WERI-Rb-1 (cell line): ENCODE measurements at places on chromosomes 13 and 19.

DNA sequence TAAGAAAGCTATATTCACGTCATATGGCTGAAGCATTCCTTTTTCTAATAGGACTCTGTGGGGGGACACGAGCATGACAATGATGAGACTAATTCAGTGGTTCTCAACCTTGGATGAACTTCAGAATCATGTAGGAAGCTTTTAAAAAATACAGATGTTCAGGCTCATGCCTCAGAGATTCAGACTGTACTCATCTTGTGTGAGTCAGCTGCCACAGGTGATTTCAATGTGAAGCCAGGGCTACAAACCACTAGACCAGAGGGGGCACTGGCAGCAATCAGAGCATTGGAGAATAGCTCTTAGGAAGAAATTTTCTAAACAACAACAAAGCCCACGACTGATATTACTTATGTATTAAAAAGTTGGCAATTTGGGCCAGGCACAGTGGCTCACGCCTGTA is 91.7 kb downstream of the SERP2 start:
- no peak for DNase-seq

GRCh38 chr19:48874303-48875135 is 2.3 kb downstream of the PPP1R15A start:
- no peak for DNase-seq

- DNase-seq: no peak
These were observed 1.3 kb downstream of the HSD11B1L start for GRCh38 chr19:5682107-5682482.

GRCh38 chr13:83794583-83794982 is 87.7 kb downstream of the SLITRK1 start:
- DNase-seq: no peak

DNA sequence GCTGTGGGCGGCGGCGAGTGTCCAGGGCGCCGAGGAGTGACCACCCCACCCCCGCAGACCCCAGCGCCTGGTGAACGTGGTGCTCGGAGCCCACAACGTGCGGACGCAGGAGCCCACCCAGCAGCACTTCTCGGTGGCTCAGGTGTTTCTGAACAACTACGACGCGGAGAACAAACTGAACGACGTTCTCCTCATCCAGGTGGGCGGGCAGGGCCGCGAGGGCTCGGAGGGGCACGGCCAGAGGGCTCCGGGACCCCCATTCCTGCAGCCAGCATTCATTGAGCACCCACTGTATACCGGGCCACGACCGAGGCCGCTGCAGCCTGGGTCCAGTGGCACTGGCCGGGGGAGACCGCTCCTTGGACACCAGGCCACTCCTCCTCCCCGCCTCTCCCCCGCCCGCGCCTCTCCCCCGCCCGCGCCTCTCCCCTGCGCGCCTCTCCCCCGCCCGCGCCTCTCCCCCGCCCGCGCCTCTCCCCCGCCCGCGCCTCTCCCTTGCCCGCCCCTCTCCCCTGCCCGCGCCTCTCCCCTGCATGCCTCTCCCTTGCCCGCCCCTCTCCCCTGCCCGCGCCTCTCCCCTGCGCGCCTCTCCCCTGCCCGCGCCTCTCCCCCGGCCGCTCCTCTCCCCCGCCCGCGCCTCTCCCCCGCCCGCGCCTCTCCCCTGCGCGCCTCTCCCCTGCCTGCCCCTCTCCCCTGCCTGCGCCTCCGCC is 3.2 kb downstream of the PRTN3 start:
- DNase-seq: no peak
